AG08396 (cell line): ENCODE measurements at places on chromosomes 12 and 14.

DNA sequence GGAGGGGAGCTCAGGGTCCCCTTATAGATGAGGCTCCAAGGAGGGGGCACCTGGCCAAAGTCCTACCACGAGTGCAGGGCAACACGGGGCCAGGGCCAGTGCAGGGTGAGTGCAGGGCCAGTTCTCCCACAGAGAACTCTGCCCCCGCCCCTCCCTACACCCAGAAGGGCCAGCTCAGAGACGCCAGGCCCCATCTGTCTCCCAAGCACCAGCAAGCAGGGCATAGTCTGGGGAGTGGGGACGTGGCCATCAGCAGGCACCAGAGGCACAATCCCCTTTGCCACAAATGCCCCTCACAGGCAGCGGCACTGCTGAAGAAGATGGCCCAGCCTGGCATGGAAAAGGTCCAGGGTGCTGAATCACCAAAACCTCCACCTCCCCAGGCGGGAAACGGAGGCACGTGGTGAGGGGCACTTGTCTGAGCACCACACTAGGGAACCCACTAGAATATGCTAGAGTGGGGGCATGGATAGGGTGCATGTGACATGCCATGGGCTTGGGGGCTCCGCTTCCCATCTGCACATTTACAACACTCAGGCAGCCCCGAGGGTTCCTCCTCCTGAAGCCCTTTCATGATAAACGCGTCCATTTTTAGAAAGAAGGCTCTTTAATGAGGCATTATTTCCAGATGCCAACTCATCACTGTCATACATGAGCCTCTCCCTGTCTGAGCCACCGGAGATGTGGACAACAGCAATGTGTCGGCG lies 17.8 kb downstream of the CCDC85C start:
- no peak for DNase-seq

DNA sequence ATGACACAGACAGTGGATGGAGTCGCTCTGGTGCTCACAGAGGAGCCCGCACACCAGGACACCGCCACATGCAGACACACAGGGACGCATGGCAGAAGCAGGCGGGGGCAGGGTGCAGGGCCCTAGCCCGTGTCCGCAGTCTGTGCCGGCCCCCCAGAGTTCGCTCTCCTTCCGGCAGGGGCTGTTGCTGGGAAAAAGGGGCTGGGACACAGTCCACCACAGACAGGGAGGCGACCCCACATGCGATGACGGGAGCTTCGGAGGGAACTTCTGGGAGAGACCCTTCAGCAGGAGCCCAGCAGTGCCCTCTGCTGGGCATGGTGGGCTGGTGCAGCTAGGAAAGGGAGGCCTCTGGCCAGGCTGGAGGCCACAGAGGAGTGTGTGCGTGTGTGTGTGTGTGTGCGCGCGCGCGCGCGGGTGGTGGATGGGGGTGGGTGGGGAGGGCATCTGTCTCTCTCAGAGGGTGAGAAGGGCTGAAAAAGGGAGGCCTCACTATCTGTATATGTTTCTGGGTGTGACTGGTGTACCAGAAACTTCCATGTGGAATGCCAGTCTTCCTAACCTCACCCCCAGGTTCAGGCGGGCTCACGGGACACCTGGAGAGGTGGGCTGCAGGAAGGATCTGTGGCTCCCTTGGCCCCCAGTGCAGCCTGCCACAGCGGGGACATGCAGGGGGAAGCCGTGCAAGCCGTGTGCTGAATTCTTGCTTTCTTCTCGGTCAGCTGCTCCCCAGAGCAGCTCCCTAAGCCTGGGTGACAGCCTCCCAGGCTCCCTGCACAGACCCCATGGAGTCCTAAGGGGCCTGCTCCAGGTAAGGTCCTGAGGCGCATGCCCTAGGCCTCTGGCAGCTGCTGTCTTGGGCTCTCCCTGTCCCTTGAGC lies 60.7 kb downstream of the PLEKHG3 start:
- DNase-seq: peak; percentile 88

DNA sequence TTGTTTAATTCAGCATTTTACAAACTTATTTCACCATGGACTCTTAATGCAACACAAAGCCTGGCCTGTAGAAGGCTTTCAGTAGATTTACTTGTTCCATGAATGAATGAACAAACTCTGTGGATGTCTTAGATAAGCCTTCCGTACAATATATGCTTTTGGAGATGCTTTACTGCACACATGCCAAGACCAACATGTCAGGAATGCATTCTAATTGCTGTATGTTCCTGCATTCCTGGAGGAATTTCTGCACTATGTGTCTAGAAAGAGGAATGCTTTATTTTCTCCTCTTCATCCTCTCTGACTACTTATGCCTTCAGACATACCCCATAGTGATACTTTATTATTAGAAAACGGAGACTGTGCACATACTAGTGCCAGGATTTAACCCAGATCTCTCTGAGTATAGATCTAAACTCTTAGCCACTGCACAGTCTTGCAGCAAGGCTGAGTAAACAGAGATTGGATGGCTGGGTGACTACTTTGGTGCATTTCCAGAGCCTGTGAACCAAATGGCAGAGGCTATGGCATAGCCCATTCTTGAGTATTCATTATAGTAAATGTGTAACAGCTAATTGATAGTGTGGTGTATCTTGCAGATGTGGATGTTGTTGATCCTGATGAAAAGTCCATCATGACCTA lies 108.2 kb downstream of the SYNE2 start:
- DNase-seq: no peak

DNA sequence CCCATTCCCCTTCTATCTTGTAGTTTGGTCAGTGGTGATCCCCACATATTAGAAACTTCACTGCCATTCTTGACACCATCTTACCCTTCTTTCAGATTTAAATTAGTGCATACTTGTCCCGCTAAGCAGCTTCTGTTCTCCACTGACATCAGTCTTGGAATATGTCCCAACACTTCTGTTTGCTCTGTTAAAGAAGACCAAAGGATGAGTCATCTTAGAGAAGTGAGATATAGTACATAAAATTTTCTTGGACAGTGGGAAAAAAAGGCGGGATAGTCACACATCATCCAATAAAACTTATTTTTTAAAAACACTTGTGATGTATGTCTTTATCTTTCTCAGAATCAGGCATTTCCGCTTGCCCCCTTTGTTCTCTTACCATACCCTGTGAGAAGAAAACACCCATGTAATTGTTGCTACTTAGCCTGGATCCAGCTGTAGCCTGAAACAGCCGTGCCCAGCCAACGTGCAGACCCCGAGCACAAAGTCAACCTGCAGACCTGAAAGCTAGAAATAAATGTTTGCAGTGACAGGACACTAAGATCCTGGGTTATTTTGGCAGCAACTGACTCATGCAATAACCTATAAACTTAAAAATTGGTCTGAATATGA lies 100.1 kb upstream of the PDE3A start:
- DNase-seq: no peak

GRCh38 chr12:3217683-3218079 lies 140.5 kb downstream of the TSPAN9 start:
- DNase-seq: no peak

DNA sequence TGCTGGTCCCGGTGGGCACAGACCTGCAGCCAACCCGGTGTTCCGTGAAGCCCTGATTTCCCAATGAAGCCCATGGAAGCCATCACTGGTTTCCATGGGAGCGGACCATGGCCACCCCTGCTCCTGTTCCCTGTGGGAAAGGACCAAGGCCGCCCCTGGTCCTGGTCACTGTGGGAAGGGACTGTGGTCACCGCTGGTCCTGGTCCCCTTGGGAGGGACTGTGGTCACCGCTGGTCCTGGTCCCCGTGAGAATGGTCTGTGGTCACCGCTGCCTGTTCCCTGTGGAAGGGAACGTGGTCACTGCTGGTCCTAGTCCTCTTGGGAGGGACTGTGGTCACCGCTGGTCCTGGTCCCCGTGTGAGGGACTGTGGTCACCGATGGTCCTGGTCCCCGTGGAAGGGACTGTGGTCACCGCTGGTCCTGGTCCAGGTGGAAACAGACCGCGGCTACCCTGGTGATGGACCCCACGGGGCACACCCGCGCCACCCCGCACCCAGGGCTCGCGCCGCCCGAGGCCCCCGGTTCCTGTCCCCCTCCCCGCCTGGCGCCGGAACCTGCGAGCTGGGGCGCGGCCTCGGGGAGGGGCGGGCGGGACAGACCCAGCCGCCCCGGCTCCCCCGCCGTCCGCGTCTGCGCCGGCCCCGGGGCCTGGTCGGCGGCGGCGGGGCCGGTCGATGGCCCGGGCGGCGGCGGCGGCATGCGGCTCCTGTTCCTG lies at the start of gene GLT1D1:
Gene GLT1D1 (plus strand): TSS at position 594 of the 715 bp plus-strand sequence. CDS start 104 bp downstream, at position 698.
- no peak for DNase-seq

DNA sequence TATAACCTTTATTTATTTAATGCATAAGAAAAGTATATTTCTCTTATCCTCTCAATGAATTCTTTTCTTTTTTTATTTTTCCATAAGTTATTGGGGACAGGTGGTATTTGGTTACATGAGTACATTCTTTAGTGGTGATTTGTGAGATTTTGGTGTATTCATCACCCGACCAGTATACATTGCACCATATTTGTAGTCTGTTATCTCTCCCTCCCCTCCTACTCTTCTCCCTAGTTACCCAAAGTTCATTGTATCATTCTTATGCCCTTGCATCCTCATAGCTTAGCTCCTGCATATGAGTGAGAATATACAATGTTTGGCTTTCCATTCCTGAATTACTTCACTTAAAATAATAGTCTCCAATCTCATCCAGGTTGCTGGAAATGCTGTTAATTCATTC lies 1900.0 kb upstream of the SEL1L start:
- DNase-seq: no peak

GRCh38 chr14:53955671-53956426 lies 776 bp downstream of the BMP4 start:
- DNase-seq: peak; percentile 48
